ENCODE measurements at places on chromosomes 7 and 10.

- no peak for DNase-seq
These were observed 30.2 kb downstream of the MET start for GRCh38 chr7:116702046-116702785.

- DNase-seq, result no peak
These were observed 151.7 kb upstream of the PPP2R2D start for GRCh38 chr10:131748831-131749766.

GRCh38 chr7:138483531-138483930 is 23.5 kb downstream of the TRIM24 start:
- no peak for DNase-seq

GRCh38 chr7:4797858-4798705 is 22.7 kb downstream of the AP5Z1 start:
- peak; percentile 47 for DNase-seq

GRCh38 chr7:47571331-47572093 is 10.4 kb downstream of the TNS3 start:
- no peak for DNase-seq

All from activated T-helper 9 cell treated with anti-CD3 and anti-CD28 coated beads, Interleukin-2, amount 50 U/mL, for 16 hours (primary cell).